ENCODE measurements at places on chromosomes 12 and 14. TPM values are rescaled to one million over a fixed set of nuclear protein-coding genes. Genes with fewer than 3 reads are reported as not detected.

KRT75 gene
- total RNA-seq = not detected

IGFBP6 gene
- total RNA-seq = not detected

C14orf39 gene
- total RNA-seq = not detected

TTC9 gene
- 25.2 TPM for total RNA-seq

ENDOU gene
- total RNA-seq = not detected

NFE2 gene
- not detected for total RNA-seq

DAO gene
- total RNA-seq = not detected

CDCA3 gene
- 2.6 TPM for total RNA-seq

MED13L gene
- 164 TPM for total RNA-seq

LIN7A gene
- total RNA-seq = not detected

REM2 gene
- 4.8 TPM for total RNA-seq

Measured in naive thymus-derived CD8-positive, alpha-beta T cell (primary cell).